Lung microvascular endothelial cell (primary cell): ENCODE measurements at places on chromosomes 4 and X.

GRCh38 chr4:96073461-96073860 lies 233.6 kb downstream of the PDHA2 start:
- DNase-seq = no peak

DNA sequence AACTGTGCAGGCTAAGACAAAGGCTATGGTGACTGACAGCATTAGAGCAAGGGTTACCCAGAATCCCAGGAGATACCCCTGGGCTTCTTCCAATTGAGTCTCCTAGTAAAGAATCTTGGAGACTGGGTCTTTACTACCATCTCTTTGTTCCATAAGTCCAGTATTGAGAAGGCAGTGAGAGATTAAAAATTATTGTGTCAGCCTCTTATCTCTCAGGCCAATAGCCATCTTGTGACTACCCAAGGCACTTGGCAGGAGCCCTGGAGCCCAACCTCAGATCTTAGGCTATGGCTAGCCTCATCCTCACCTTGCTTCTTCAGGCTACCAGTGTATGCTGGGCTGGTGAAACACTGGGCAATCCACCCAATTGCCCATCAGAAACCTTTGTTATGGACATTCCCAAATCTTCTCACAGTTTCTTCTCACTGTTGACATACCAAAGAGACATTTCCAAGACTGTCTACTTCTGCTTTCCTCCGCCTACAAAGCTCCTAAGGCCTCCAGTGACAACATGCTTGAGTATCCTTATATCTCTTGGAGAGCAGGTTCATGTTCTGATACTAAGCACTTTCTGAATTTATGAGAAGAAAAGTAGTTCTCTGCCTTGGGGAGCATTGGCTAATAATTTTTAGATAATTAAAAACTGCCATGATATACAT lies 76.3 kb upstream of the STIM2 start:
- DNase-seq = no peak

DNA sequence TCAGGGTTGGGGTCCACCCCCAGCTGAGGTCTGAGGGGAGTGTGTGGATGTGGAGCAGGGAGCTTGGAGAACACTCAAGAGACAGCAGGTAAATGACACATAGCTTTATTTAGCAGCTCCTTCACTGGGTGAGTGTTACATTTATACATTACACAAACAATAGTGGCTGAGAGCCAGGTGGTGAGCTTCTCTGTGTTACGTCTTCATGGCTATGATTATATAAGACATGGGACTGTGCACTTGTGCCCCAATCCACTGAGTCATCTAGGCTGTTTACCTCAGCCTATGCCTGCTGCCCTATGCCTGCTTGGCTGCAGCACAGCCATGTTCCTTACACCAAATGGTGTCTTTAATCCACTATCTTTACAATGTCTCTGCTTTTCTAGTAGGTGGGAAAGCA lies 459.6 kb downstream of the AFF2 start:
- no peak for DNase-seq

- DNase-seq = no peak
Observed at GRCh38 chr4:182968917-182969650, 51.9 kb upstream of the DCTD start.

- no peak for DNase-seq
Observed at GRCh38 chr4:163495900-163496299, 1.4 kb downstream of the TMA16 start.

DNA sequence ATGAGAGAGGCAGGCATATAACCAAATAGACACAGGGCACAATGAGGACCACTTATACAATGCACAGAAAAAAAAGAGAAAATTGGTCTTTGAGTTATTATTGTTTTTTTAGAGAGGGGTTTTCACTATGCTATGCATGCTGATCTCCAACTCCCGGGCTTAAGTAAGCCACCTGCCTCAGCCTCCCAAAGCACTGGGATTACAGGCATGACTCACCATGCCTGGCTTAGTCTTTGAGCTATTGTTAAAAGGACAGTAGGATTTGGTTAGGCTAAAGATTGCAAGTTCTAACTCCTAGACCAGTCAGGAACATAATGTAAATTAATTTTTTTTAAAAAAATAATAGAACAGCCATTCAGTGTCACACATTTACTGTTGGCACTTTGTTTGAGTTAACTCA lies 340.1 kb downstream of the GPAT3 start:
- no peak for DNase-seq

DNA sequence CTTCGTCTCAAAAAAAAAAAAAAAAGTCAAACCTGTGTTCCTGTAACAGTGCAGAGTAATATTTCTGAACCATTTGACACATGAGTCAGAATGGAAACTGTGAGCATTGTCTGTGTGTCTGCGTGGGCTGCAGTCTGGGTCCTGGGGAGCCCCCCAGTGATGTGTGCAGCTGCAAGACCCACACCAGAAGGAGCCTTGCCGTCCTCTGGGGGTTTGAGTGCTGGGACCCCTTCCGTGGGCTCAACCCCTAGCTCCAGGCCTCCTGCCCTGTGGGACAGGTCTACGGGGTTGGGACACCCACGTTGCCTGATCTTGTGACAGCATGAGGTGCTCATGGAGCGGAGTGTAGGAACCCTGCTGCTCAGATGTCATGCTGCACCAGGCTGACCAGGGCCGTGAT lies 43.7 kb downstream of the DDX3X start:
- no peak for DNase-seq

DNA sequence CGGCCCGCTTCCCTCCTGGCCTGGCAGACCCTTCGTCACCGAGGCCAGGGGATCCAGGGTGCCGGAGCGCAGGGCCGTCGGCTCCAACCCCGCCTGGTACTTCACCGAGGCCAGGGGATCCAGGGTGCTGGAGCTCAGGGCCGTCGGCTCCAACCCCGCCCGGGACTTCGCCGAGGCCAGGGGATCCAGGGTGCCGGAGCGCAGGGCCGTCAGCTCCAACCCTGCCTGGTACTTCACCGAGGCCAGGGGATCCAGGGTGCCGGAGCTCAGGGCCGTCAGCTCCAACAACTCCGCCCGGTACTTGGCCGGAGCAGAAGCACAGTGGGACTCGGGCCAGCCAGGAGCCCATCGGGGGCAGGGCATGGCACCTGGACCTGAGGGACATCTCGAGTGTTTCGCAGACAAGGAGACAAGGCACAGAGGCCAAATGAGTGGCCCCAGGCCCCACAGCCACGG lies 85.1 kb downstream of the FAM53A start:
- DNase-seq = no peak

DNA sequence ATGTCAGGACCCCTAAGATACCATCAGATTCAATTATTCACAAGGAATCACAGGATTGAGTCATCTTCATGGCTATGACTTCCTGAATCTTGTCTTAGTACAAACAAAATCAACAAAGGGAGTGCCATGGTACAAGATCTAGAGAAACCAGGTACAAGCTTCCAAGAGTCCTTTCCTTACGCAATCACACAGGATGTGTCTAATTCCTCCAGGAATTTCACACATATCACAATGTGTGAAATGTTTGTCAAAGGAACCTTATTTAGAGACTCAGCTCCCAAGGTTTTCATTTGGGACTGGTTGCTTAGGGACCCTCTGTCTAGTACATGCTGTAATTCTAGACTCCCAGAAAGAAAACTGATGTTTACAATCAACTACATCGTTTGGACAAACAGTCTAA lies 83.0 kb downstream of the MAB21L2 start:
- DNase-seq = peak; percentile 76
